ENCODE measurements at places on chromosomes 7 and 10. TPM values are rescaled to one million over a fixed set of nuclear protein-coding genes. Genes with fewer than 3 reads are reported as not detected.

The SNX8 gene
- total RNA-seq, result 9.9 TPM

The DYNC1I1 gene
- 0.16 TPM for total RNA-seq

The FRAT2 gene
- total RNA-seq, result 28.3 TPM

The SPDYE5 gene
- not detected for total RNA-seq

DNA sequence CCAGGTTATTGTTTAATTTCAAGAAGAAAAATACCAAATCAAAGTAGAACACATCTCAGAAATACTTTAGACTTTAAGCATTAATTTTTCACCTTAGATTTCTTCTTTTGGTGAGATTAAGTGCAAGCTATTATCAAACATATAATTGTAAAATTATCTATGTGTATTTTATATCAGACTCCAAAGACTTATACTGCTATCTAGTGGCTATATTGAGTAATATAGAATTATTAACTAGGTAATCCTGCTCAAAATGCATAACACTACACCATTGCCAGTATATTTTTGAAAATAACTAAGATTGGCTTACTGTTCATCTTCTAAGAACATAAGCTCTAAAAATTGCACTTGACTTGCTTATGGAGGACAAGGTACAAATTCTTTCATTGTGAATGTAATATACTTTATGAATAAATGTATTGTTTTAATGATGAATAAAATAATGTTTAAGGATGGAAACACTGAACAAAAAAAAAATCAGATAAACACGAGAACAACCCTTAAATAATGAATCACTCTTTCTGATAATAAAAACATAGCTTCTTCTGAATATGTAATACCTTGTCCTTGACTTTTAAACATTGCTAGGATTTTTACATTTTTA lies 86.7 kb upstream of the GNAI1 start:
- no peaks in the 10 kb centered on the region for H3K36me3 ChIP-seq
- DNase-seq, result no peak
- H3K4me1 ChIP-seq, result no peaks in the 10 kb centered on the region
- H3K4me3 ChIP-seq, result no peak overlapping the region
- H3K27me3 ChIP-seq, result no peaks in the 10 kb centered on the region

GRCh38 chr10:114301951-114302710 lies 63.1 kb downstream of the VWA2 start:
- peaks cover 3% of the 10 kb centered on the region for H3K36me3 ChIP-seq
- no peaks in the 10 kb centered on the region for H3K27me3 ChIP-seq
- no peak overlapping the region for H3K4me3 ChIP-seq
- H3K4me1 ChIP-seq, result no peaks in the 10 kb centered on the region
- no peak for DNase-seq
- no peak overlapping the region for H3K27ac ChIP-seq

DNA sequence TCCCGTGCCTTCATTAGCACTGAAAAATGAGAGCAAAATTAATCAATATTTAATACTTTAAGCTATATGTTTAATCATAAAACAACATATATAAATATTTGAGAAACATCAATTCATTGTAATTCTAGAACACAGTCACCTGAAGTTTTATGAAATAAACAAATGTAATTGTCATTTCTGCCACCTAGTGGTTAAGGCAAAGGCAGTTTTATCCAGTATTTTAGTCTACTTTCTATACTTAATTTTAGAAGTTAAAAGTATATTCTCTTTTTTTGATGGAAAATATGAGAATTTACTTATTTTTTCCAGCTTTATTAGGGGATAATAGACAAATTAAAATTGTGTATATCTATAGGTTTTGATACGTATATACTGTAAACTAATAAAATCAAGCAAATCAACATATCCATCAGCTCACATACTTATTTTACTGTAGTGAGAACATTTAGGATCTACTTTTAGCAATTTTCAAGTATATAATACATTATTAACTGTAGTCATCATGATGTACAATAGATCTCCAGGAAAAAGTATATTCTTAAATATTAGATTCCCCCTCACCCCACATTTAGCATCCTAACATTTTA lies 16.9 kb downstream of the PCGF6 start:
- H3K27ac ChIP-seq, result no peak overlapping the region
- no peak overlapping the region for H3K4me3 ChIP-seq
- DNase-seq, result no peak
- H3K36me3 ChIP-seq, result peaks cover 2% of the 10 kb centered on the region

GRCh38 chr10:48651839-48652238 lies 32.8 kb upstream of the WDFY4 start:
- H3K4me1 ChIP-seq, result no peaks in the 10 kb centered on the region
- no peaks in the 10 kb centered on the region for H3K36me3 ChIP-seq
- DNase-seq, result no peak
- H3K4me3 ChIP-seq, result no peak overlapping the region
- H3K27me3 ChIP-seq, result peaks cover 25% of the 10 kb centered on the region

GRCh38 chr10:58555170-58555929 lies 42.7 kb downstream of the BICC1 start:
- H3K4me1 ChIP-seq, result no peaks in the 10 kb centered on the region
- no peak overlapping the region for H3K4me3 ChIP-seq
- no peak overlapping the region for H3K27ac ChIP-seq
- no peaks in the 10 kb centered on the region for H3K27me3 ChIP-seq
- no peak for DNase-seq
- no peaks in the 10 kb centered on the region for H3K36me3 ChIP-seq

- DNase-seq, result no peak
- H3K4me3 ChIP-seq, result no peak overlapping the region
- no peaks in the 10 kb centered on the region for H3K27me3 ChIP-seq
Observed at GRCh38 chr7:108368466-108368865, 87.8 kb downstream of the NRCAM start.

DNA sequence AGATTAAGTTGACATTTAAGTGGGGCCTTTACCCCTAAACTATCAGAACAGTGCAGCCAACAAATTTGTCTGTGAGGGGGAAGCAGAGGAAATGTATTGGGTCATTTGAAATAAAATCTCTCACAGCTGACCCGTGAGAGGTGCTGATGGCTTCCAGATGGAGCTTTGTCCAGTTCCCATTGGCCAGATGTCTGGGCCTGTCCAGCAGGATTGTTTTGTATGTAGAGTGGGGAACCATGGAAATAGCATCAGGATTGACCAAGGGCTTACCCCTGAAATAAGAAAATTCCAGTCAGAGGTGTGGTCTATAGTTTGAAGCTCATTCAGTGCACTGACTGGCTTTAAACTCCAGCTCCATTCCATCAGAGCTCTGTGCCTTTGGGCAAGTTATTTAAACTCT lies 50.6 kb downstream of the INHBA start:
- H3K4me3 ChIP-seq, result no peak overlapping the region
- DNase-seq, result no peak
- no peaks in the 10 kb centered on the region for H3K36me3 ChIP-seq
- no peak overlapping the region for H3K27ac ChIP-seq
- H3K27me3 ChIP-seq, result no peaks in the 10 kb centered on the region

All from T-cell (primary cell).